ENCODE measurements at places on chromosomes 5 and 9.

DNA sequence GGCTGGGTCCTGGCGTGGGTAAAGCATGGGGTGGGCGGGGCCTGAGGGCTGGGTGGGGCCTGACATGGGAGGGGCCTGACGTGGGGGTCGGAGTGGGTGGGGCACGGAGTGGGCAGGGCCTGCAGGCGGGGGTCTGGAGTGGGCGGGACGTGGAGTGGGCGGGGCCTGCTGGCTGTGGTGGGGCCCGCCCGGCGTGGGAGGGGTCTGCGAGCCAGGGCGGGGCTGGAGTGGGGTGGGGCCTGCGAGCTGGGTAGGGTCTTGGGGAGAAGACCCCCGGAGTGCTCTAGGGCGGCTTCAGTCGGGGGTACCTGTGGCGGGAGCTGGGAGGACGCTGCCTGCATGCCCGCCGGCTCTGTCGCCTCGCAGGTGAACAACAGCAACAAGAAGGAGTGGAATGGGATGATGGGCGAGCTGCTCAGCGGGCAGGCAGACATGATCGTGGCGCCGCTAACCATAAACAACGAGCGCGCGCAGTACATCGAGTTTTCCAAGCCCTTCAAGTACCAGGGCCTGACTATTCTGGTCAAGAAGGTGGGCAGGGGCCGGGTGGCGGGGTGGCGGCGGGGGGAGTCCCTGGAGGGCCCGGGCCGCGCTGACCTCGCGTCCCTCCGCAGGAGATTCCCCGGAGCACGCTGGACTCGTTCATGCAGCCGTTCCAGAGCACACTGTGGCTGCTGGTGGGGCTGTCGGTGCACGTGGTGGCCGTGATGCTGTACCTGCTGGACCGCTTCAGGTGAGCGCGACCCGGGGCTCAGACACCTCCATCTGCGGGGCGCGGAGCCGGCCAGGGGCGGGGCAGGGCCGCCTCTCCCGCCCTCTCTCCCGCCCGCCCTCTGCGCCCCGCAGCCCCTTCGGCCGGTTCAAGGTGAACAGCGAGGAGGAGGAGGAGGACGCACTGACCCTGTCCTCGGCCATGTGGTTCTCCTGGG lies 8.0 kb downstream of the LRRC26 start:
- DNase-seq, result no peak

- no peak for DNase-seq
Observed at GRCh38 chr5:56459394-56460194, 226.5 kb upstream of the ANKRD55 start.

DNA sequence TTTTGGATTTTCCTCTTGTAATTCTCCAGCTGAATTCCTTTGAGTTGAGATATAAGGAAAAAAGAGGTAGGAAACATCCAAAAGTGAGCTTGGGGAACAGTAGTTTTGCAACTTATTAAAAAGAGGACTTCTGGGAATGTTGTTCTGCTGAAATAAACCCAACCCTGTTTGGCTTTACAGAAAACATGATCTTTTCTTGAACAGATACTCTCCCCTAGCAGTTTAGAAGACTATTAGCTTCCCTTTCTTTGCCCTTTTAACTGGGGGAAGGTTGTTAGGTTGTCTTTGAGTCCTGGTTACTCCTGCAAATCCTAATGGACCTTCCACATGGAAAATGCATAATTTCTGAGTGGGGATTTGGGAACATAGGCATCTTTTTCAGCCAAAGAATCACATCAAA lies 168.7 kb upstream of the RPS23 start:
- DNase-seq, result no peak

GRCh38 chr5:179187229-179187678 lies 127.1 kb downstream of the ZNF354C start:
- no peak for DNase-seq

DNA sequence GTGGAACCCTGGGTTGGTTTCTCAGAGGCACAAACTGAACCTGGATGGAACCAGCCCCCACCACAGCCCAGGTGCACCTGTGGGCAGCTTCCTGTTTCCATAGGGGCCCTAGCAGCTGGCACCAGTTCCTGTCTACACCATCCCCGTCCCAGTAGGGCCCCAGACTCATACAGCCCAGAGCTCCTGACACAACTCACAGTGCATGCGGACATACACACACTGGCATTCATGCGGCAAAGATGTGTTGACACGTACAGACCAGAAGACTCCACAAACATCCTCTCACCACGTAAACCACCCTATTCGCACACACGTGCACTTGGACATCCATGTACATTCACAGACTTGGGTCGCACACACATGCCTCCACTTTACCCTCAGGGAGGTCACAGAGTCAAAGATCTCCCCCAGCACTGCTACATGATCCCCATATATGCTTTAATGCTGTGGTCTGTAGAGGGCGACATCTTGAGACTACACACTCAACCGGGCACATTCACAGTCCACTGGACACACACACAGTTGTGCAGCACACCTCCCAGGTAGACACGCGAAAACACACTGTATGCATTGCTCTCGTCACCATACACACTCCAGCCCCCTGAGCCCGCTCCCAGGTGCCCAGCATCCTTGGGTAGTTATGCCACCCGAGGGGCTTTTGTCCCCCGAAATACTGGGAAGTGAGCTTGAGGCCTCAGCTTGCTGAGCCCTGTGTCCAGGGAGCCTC lies 22.4 kb downstream of the CXXC5 start:
- DNase-seq, result no peak

- DNase-seq, result no peak
Observed at GRCh38 chr9:94867281-94867841, 140.9 kb downstream of the AOPEP start.

GRCh38 chr5:141223112-141223783 lies at the start of gene PCDHB14:
TSS of gene PCDHB14 (plus strand) at chr5:141223343. CDS start at chr5:141223506, 163 bp downstream.
- no peak for DNase-seq

- no peak for DNase-seq
Observed at GRCh38 chr5:152503206-152503605, 98.1 kb upstream of the NMUR2 start.

DNA sequence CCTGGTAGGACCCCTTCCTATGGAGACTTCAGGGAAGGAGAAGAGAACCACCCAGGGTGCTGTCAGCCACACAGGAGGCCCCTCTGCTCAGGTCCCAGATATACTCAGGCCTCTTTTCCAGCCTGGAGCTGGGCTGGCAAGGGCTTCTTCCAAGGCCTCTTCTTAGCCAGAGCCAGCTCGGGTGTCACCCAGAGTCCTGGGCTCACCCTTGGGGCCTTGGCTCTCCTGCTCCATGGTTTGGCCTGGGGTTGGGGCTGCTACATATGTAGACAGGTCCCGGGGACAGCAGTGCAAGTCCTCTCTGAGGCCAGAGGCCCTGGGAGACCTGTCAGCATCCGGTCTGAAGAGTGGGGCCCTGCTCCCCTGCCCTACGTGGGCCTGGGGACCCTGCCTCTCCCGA lies 22.8 kb downstream of the PAEP start:
- no peak for DNase-seq

- DNase-seq, result no peak
Observed at GRCh38 chr5:170423692-170424091, 34.5 kb upstream of the KCNMB1 start.

DNA sequence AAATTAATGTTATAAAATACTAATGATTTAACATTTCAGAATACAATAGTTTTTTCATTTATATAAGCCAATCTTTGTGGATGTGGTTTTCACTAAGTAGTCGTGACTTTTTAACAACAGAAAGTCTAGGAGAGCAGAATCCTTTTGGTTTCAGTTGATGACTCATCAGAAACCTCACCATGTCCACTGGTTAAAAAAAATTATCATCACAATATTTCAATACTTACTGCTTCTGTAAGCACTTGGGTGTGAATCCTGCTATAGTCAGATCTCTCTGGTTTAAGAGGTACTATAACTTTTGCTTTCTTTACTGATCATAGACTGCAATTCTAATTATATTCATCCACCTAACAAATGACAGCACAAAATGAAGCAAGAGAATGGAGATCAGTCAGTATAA lies 77.2 kb downstream of the MRPS30 start:
- DNase-seq, result no peak

GRCh38 chr5:56681346-56681745 lies 134.0 kb upstream of the MAP3K1 start:
- no peak for DNase-seq

- DNase-seq, result no peak
Observed at GRCh38 chr5:152853361-152853760, 448.3 kb upstream of the NMUR2 start.

- no peak for DNase-seq
Observed at GRCh38 chr9:136312436-136312835, 8.5 kb upstream of the CCDC187 start.

DNA sequence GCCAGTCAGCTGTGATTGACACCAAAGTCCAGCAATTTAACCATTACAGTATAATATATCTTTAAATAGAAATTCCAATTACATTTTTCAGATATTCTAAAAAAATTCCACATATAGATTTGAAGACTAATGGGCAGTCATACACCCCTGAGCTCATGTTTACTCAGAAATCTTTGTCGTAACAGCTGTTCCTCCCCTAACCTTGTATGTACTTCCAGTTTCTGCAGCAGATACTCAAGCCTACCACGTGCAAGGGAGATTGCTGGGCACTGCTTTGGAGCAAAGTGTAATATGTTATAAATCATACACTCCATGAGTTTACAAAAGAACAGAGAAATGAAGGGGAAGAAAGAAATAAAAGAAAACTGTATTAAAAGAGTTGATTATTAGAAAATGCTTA lies 241.2 kb downstream of the TRIM32 start:
- DNase-seq, result no peak

DNA sequence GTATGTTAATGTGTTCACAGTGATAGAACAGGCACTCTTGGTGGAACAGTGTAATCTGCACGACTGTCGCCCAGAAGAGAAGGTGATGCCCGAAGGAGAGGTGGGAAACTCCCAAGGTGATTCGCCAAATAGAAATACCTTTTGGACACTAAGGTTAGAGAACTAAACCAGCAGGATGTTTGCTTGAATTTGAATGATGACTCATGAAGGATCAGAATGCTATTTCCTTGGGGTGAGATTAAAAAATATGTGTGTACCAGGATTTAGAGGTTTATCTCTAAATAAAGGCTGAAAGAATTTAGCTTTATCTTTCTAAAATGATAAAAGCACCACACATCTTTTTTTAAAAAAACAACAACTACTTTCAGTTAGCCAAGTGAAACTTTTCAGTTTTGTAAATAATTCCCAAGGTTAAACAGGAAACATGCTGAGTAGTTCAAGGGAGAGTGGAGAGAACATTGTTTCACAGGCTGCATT lies 297.4 kb upstream of the TAS2R1 start:
- no peak for DNase-seq

GRCh38 chr9:133048595-133048994 lies 13.2 kb upstream of the CEL start:
- no peak for DNase-seq

DNA sequence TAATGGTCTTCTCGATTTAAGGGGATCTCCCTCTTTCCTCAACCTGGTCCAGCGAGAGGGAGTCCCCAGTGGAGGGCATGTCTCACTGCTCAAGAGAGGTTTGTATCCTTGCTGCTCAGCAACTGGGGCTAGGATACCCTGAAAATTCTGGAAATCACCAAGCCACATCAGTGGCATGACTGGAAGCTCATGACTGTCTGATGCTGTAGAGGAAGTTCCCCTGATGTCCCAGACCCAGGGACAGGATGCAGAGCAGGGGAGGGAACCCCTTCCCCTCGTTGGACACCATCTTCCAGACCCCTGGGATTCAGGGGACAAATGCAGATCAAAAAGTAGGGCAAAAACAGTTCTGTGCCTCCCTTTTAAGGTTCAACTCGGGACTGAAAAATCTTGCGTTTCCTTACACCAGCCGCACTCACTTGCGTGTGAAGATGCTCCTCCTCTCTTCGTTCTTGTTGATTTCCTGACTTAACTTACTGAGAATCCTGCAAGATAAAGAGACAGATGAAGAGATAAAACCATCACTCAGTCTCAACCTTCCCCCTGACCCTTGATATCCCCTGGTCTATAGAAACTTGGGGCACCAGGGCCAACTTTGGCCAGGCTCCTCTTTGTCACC lies 22.1 kb downstream of the LCP2 start:
- no peak for DNase-seq

- DNase-seq, result no peak
Observed at GRCh38 chr5:135966165-135966564, 11.4 kb upstream of the LECT2 start.

- DNase-seq, result no peak
Observed at GRCh38 chr5:39648848-39649227, 224.1 kb upstream of the DAB2 start.

GRCh38 chr9:71891557-71892189 lies 19.3 kb downstream of the ABHD17B start:
- DNase-seq, result no peak

DNA sequence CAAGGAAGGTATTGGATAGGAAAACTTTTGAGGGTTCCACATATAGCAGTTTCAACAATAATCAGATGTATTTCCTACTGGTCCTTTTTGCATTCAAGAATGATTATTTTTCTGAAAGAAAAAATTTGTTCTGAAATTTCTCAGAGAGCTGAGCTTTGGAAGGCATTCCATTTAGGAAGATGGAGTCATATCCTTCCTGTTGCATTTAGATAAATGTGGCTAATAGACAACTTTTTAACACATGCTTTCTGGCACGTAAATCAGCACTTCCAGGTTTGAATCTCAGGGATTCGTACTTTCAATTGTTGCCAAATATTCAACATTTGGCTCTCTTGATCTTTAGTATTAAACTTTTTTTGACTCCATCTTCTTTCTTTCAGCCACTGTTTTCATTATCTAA lies 24.8 kb upstream of the TLR4 start:
- no peak for DNase-seq

- DNase-seq, result no peak
Observed at GRCh38 chr5:96706433-96707111, 44.4 kb downstream of the CAST start.

- DNase-seq, result no peak
Observed at GRCh38 chr5:170361616-170362015, 27.6 kb downstream of the KCNMB1 start.

DNA sequence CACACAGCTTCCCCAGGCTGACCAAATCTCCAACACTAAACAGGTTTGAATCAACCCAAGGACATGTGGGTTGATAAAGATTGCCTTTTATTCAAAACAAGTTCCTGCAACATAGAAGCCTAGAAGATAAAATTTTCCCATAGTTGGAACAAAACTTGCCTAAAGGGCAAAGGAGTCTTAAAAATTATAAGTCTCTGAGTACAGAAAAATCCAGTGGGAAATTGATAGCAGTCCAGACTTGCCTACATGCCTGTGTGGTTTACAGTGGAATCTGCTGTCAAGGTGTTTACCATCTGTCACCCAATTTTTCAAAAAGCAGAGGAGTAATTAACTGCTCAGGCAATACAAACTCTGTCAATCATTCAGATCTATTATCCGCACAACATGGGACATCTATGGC lies 168.2 kb downstream of the PPP2R2B start:
- DNase-seq, result no peak
